T-helper 2 cell treated with Interferon-gamma antibody and Interleukin-4, amounts not matched to agents 5 μg/mL and 100 μg/mL, for 36 hours (primary cell): ENCODE measurements at places on chromosomes 5 and 9.

DNA sequence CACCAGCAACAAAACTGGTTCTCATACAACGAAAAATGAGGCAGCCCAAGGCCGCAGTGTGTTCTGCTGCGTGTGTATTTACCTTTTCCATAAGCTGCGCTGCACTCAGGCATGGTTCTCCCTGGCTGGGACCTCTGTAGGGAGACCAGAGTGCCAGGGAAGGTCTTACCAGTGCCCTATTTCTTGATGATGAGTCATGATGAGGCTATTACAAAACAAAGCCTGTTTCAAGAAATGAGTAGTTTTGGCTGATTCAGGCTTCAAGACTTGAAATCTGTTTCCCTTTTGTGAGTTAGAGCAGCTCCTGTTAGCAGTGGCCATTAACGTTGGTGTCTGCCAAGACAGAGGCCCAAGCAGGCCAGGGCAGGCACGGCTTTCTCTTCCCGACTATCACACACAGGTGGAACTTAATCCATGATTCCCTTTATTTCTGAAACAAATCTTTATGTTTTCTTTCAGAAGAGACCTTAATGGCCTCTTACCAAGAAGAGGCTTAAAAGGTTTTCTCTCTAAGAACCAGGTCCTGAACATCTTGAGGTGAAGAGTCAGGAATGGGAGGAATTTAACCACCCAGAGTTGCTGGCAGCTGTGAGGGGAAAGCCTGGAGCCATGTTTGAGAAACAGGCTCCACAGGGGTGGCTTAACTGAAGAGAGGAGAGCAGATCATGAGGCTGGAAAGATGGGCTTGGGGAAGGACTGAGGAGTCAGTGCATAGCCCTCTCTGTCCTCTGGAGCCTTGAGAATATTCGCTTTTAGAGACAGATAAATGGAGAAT lies 41.4 kb upstream of the TIFAB start:
- no peak for DNase-seq

GRCh38 chr9:123438821-123439220 lies 82.8 kb downstream of the CRB2 start:
- no peak for DNase-seq

DNA sequence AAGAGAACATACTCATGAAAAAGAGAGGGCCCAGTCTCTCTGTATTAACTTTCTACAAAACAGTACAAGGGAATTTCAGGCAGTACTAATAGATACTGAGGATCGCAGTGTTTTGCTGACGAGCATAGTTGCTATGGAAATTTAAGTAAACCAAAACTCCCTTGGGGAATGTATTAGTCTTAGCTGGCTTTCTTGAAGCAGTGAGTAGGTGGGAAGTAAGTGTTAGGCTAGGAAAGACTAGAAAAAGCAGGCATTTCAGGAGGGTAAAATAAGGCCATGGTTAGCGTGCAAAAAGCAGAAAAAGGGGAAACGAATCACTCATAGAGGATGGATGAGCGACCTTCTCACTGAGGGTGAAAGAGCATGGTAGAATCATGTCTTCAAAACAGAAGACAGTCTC lies 84.3 kb upstream of the ACTBL2 start:
- no peak for DNase-seq

- DNase-seq: no peak
Observed at GRCh38 chr9:131180454-131180853, 55.1 kb downstream of the NUP214 start.
